ENCODE measurements at places on chromosomes 12 and 14. TPM values are rescaled to one million over a fixed set of nuclear protein-coding genes. Genes with fewer than 3 reads are reported as not detected.

- no peak for DNase-seq
These were observed 32.8 kb downstream of the ABCD2 start for GRCh38 chr12:39586816-39587215.

GRCh38 chr14:67806246-67806645 is 10.1 kb downstream of the ZFYVE26 start:
- DNase-seq = no peak

DNA sequence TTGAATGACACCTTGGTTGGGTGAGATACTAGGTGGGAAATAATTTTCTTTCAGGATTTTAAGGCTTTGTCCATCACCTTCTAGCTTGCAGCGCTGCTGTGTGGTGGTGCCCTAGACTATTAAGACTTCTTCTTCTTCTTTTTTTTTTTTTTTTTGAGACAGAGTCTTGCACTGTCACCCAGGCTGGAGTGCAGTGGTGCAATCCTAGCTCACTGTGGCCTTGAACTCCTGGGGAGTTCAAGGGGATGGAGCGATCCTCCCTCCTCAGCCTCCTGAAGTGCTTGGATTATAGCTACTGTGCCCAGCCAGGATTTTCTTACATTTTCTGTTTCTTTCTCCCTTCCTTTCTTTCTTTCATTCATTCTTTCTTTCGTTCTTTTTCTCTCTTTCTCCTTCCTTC is 10.3 kb upstream of the MTA1 start:
- no peak for DNase-seq

DNA sequence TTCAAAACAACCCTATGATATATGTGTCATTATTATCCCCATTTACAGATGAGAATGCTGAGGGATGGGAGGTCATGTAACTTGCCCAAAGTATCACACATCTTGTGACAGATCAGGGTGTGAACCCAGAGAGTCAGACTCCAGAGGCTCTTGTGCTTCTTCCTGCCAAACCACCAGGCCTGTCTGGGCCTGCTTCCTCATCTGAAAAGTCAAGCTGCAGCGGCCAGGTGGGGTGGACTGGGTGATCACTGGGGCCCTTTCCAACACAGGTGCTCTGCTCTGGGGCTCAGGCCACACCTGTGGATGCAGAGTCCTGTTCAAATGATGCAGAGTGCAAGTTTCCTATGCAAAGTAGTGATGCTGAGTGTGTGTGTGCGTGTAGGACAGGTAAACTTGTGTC is 26.7 kb downstream of the TSPAN11 start:
- no peak for DNase-seq

DNA sequence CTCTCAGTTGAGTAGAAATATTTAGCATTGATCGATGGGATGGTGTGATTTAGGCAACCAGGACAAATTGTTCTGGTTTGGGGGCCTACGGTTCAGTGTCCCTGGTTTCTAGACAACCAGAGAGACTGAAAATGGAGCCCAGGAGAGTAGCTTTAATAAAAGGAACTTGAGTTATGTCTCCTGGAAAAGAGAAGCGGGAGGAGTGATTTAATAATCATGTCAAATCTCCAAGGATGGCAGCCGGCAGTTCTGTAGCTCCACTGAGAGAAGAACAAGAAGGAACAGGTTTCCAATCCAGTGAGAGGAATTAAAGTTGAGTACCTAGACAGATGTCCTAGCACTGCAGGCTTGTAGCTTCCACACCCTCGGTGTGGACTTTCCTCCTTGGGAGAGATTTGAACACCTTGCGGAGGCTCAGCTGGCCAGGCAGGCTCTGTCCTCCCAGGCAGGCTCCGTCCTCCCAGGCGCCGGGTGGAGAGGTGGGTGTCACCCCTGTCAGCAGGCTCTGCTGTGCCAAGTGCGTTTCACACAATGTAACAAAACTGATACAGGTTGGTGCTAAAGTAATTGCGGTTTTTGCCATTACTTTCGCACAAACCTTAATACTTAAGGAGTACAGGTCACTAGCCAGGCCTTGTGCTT is 45.9 kb downstream of the SLC6A12 start:
- no peak for DNase-seq

DNA sequence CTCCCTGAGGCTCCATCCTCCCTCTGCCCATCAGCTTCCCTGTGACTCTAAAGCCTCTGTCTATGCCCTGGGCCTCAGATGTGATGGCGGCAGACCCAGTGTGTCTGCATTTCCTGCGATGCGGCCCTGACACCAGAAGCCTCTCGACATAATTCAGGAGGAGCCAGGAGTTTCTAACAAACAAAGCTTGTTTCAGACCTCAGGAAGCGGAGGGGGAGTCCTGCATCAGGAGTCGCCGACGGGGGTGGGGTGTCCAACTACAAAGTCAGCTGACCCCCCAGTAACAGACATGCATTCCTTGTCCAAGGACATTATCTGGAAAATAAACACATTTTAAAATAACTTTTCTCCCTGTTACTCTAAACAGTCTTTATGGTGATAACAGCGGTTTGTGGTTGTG is 167.5 kb downstream of the DPF3 start:
- DNase-seq = no peak

DNA sequence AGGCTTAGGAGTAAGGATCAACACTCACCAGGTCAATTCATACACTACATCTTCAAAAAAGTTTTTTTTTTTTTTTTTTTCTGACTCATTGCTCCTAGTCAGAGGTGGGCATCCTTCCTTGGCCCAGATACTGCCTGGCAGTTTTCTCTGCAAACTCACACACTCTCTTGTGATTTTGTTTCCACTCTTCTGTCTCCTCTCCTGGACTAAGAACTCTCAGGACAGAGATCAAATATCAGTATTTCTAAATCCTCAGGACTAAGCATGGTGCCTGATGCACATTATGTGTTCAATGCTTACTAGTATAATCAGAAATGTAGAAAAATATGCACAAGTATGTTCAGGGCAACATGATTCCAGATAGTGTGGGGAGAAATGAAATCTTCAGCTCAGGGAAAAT is 10.2 kb upstream of the PAH start:
- DNase-seq = no peak

DNA sequence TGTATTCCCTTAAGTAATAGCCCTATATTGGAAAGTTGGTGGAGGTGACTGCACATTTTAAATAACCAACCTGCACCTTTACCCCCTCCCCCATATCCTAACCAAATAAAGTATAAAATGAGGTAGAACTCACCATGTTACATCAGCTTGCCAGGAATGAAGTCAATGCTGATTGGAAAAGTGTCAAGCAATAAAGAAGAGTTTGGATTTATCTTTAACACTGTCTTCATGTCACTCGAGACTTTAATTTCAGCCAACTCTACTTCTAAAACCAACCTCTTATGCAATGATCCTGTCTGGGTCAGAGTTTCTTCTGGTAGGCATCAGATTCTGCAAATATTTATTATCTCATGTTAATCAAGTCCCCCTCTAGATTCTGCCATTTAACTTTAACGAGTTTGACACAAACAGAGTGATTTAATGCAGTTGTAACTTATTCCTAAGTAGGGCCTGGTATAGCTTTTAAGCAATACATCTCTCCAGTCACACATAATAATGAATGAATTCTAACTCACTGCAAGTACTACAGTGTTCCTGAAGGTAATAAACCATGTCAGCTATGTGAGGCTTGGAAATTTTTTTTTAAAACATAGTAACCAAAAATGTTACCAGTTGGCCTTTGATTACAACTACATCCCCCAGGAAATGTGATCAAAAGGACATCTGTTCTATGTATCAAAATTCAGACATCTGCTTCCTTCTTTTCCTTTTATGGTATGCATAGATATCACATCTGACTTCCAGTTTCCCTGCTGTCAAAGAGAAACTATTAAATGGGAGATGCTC is 98.7 kb downstream of the ERGIC2 start:
- DNase-seq = no peak

DNA sequence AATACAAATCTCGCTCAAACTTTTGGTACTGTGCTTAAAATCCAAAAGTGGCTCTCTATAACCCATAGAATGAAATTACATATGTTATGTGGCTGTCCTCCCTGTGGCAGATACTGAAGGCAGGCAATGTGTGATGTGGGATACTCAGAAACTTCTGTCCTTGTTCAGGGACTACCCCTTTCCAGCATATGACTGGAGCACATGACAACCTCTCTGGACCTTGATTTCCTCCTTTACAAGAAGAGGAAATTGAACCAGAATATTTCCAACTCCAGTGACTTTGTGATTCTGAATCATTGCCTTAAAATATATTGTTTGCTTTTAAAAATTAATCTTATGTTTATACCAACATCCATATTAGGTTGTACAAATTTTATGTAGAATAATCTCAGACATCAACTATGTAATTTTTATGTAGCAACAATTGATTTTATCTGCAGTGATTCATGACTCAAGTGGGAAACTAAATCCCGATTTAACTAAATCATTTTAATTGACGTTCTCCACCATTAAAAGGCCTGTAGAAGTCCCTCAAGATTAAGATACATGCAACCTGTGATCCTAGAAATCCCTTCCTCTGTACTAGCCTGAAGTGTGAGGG is 162.4 kb downstream of the AKAP6 start:
- DNase-seq = no peak

DNA sequence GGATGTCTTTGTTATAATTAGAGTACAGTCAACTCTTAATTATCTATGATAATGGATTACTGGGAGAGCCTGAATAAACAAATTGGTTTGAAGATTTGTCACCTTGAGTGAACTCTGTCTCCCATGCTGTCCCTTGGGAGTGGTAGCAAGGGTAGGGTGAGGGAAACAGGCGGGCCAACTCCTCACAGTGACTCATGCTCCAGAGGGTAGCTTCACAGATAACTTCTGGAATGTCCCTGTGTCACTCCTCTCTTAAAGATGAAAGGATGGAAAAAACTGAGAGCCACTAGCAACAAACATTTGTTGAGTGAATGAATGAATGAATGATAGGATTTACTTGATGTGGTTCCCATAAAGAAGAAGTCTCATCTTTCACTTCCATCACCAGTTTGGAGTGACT is 53.5 kb downstream of the RASSF9 start:
- no peak for DNase-seq

GRCh38 chr12:47636908-47637780 is 68.7 kb downstream of the RPAP3 start:
- peak; percentile 31 for DNase-seq

GRCh38 chr14:79549515-79549914 is 661.8 kb downstream of the DIO2 start:
- DNase-seq = no peak

DNA sequence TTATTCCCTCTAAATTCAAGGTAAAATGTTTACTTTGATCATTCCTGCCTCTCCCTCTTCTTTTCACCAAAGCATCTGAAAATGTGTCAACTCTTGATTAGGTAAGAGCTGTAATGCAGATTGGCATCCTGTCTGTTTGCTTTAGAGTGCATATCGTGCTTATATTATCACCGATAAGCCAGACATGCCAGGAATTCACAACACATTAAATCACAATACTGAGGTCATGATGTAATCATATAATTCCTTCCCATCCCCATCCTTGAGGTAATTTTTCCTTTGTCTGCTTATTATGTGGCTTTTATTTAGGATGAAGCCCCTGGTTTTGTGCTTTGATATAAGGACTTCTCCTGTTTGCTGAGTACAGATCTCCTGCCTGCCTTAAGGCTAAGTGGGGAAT is 10.2 kb downstream of the DDX47 start:
- DNase-seq = peak; percentile 24

DNA sequence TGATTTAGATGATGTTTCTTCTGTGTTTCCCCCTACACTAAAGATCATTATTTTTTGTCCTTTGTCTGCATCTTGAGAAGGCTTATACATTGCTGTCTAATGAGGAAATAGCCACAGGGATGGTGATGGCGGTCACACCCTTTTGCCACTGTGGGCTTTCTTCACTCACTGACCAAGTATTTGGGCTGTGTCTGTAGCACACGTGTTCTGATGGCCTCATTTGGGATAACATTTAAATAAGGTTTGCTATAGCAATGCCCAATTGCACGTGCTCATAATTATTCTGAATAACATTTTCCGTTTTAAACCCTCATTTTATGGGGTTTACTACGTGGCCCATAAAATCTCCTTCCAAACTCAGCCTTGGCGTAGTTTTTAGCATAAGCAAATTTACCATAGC is 230.3 kb upstream of the PRICKLE1 start:
- no peak for DNase-seq

GRCh38 chr14:35766700-35767082 is 42.4 kb downstream of the RALGAPA1 start:
- DNase-seq = no peak

DNA sequence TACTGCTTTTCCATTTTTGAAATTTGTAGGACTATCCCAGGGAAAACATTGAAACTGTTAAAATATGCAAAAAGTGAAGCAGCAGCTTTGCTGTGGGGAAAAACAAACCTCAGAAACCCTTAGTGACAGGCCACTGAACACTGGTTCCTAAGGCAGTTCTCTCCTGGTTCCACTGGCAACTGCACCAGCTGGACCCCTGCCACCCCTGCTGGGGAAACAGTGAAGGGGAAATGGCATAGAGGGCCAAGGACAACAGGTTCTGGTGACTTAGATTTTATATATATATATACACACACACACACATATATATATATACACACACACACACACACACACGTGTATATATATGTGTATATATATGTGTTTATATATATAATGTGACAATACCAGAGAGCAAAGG is 16.2 kb upstream of the KRT7 start:
- no peak for DNase-seq

The LGR5 gene
- total RNA-seq = 0.10 TPM

The WSB2 gene
- total RNA-seq = 108 TPM

The MDGA2 gene
- total RNA-seq = 4.2 TPM

The LRRC9 gene
- total RNA-seq = not detected

The MAP3K12 gene
- total RNA-seq = 12.3 TPM

The FAM181A gene
- not detected for total RNA-seq

The TAS2R30 gene
- total RNA-seq = 0.23 TPM

The ARHGAP9 gene
- 3.3 TPM for total RNA-seq

The RCOR1 gene
- 15.1 TPM for total RNA-seq
